ENCODE measurements at places on chromosomes 12 and 14. TPM values are rescaled to one million over a fixed set of nuclear protein-coding genes. Genes with fewer than 3 reads are reported as not detected.

The SYNE3 gene
- total RNA-seq, result 0.62 TPM

The ADAM21 gene
- total RNA-seq, result not detected

DNA sequence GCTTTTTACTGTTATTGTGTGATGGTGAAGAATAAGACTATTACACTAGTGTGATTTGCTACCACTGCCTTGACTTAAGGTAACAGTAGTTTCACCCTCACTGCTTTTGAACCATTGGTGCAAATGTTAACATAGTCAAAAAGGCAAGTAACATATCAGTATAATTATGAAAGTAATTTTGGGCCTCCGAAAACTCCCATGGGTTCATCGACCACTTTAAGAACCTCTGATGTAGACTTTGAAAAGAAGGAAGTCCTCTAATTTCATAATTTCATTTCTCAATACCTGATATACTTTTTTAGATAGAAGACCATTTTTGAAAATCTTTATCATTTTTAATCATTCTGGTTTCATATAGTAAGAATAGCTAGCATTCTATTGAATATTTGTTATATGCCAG lies 57.7 kb downstream of the ETNK1 start:
- H3K4me1 ChIP-seq, result peaks cover 7% of the 10 kb centered on the region
- H3K36me3 ChIP-seq, result peaks cover 18% of the 10 kb centered on the region
- H3K4me3 ChIP-seq, result no peak overlapping the region
- no peak overlapping the region for H3K27ac ChIP-seq

- no peak for DNase-seq
- no peaks in the 10 kb centered on the region for H3K36me3 ChIP-seq
- H3K27me3 ChIP-seq, result no peaks in the 10 kb centered on the region
- H3K27ac ChIP-seq, result no peak overlapping the region
- H3K4me1 ChIP-seq, result no peaks in the 10 kb centered on the region
These were observed 12.8 kb downstream of the EPYC start for GRCh38 chr12:90991952-90992465.

DNA sequence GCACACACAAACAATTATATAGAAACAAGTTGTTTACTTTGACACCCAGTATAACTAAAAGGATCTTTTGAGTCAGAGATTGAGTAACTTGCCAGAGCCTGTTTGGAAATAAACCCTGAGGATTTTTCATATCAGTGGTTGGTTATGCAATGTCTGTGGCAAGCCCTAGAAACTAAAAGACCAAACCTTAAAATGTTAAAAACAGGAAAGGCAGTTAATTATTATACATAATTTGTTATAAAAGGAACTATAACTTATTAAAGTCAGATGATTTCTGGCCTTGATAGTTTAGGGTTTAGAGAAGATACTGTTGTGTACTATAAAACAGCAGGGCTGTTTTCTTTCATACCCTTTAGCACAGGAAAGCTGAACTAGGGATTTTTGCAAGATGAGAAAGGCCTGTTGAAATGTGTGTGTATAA lies 44.1 kb downstream of the PSEN1 start:
- no peak overlapping the region for H3K4me3 ChIP-seq
- no peak for DNase-seq
- H3K4me1 ChIP-seq, result no peaks in the 10 kb centered on the region
- no peak overlapping the region for H3K27ac ChIP-seq
- peaks cover 17% of the 10 kb centered on the region for H3K36me3 ChIP-seq

- no peak overlapping the region for H3K27ac ChIP-seq
- H3K4me3 ChIP-seq, result no peak overlapping the region
- no peak for DNase-seq
- peaks cover 3% of the 10 kb centered on the region for H3K27me3 ChIP-seq
- H3K4me1 ChIP-seq, result no peaks in the 10 kb centered on the region
These were observed 473.9 kb downstream of the BCL11B start for GRCh38 chr14:98798099-98798498.

DNA sequence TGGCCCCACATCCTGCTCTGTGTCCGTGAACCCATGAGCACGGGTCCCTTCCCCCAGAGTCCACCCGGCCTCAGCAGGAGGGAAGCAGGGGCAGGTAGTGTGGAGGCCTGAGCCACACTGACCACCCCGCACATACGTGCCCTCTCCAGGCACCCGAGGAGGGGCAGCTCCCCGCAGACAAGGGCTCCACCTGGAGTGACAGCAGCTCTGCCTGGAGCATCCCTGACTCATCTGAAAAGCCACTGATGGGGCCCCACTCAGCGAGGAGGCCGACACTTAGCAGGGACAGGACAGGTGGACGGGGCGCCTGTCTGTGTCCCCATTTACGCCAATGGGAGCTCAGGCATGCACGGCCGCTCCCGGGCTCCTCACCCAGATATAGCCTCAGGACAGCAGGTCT lies 237.6 kb upstream of the SFSWAP start:
- no peak overlapping the region for H3K27ac ChIP-seq
- H3K4me1 ChIP-seq, result peaks cover 9% of the 10 kb centered on the region

- no peaks in the 10 kb centered on the region for H3K36me3 ChIP-seq
- no peak overlapping the region for H3K4me3 ChIP-seq
- no peak for DNase-seq
These were observed 36.0 kb upstream of the PPP4R3A start for GRCh38 chr14:91545946-91546716.

DNA sequence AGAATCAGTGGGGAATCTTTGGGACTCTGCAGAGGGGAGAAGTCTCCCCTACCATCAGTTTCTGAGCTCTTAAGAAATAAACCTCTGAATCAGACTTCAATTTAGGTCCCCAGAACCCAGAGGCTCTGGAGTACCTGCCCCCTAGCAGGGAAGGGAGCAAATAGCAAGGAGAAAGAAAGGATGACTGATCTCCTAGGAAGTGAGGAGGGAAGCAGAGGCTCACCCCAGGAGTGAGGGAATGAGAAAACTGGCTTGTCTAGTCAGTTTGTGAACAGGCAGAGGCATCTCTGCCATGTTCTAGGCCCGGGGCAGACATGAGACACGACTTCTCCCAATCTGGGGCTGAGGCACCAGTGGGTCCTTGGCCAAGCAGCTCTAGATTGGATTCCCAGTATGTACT lies 24.3 kb upstream of the SMUG1 start:
- no peak overlapping the region for H3K4me3 ChIP-seq
- DNase-seq, result no peak
- no peak overlapping the region for H3K27ac ChIP-seq
- peaks cover 30% of the 10 kb centered on the region for H3K4me1 ChIP-seq

Measured in endothelial cell (in vitro differentiated cells).